ENCODE measurements at places on chromosomes 1 and 21.

DNA sequence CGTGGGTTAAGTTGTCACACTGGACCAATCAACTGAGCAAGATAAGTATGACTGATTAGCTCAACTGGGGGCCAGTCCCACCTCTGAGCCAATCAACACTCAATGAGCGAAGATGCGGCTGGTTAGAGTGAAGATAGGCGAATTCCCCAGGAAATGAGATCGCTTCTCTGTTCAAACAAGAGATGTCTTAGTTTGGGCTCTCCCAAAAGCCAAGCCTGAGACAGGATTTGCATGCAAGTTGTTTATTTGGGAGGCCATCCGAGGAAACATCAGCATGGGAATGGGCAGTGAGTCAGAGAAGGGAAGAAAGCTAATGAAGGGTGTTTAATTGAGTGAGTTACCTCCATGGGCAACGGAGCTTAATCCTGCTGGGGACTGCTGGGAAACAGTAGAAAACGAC lies 4.9 kb upstream of the GJB5 start:
- no peak for ATAC-seq

- ATAC-seq, result no peak
Observed at GRCh38 chr21:28344985-28345384, 647.7 kb downstream of the LTN1 start.

- ATAC-seq, result no peak
Observed at GRCh38 chr1:63041660-63042059, 257.7 kb downstream of the ATG4C start.

GRCh38 chr1:160353223-160353622 lies 10.0 kb downstream of the NCSTN start:
- ATAC-seq, result no peak

All from activated CD4-positive, CD25-positive, alpha-beta regulatory T cell treated with anti-CD3 and anti-CD28 coated beads, Interleukin-2, amount 50 U/mL, for 24 hours (primary cell).